Muscle of leg (tissue), 16 donors: ENCODE measurements at places on chromosomes 5 and 9. TPM values are rescaled to one million over a fixed set of nuclear protein-coding genes. Genes with fewer than 3 reads are reported as not detected.
A peak's percentile ranks its signal among the peaks of the same experiment; 100 is the strongest.

Gene RAB3C
- 0.13 TPM for total RNA-seq

Gene PRRX2
- total RNA-seq, result 8.9 TPM

Gene INSL4
- not detected for total RNA-seq

DNA sequence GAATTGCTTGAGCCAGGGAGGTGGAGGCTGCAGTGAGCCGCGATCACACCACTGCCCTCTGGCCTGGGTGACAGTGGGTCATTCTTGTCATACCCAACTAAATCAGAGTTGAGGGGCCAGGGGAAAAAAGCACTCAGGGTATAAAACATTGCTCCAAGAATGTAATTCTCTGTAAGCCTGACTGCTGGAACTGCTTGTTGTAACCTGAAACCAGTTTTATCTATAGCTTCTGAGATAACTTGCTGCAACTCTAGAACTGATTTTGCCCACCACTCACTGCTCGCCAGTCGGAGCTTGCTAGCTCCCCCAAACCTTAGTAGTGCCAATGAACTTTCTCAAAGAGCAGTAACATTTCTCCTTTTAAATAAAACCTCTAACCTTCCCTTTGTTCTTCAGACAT, 9.6 kb upstream of the MSH3 start:
- DNase-seq, result no peak
- no peaks in the 10 kb centered on the region for H3K4me1 ChIP-seq
- no peak overlapping the region for H3K4me3 ChIP-seq
- peaks cover 26% of the 10 kb centered on the region for H3K36me3 ChIP-seq
- H3K27ac ChIP-seq, result no peak overlapping the region

DNA sequence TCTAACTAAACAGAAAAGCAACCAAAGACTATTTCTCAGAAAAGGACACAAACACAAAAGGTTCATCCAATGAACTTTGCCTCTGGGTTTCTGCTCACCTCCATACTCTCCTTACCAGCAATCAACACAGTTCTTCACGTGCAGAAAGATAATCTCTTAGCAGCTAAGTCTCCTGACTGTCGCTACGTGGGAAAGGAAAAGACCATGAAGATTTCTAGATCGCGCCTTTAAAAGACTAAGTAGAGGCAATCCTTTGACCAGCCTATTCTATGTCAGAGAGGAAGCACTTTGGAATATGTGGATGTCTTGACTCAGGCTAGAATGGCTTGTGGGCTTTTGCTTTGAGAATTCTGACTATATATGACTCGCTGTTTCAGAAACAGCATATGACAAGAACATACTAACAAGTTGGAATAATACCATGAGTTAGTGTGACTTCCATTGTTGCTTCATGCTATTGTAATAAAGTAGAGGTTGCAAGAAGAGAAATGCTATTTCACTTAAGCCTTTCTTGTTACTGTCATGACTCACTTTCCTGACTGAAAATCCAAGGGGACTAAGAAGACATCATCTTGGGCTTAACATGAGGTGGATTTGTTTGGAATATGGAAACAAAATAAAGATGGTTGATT, 339.5 kb upstream of the RFX3 start:
- H3K4me1 ChIP-seq, result no peaks in the 10 kb centered on the region
- H3K27me3 ChIP-seq, result no peaks in the 10 kb centered on the region
- H3K4me3 ChIP-seq, result no peak overlapping the region
- no peak for DNase-seq
- H3K36me3 ChIP-seq, result no peaks in the 10 kb centered on the region

GRCh38 chr5:75324791-75325190, 12.2 kb upstream of the HMGCR start:
- peaks cover 3% of the 10 kb centered on the region for H3K27me3 ChIP-seq
- no peaks in the 10 kb centered on the region for H3K4me1 ChIP-seq
- no peak for DNase-seq
- H3K27ac ChIP-seq, result no peak overlapping the region
- H3K4me3 ChIP-seq, result no peak overlapping the region

DNA sequence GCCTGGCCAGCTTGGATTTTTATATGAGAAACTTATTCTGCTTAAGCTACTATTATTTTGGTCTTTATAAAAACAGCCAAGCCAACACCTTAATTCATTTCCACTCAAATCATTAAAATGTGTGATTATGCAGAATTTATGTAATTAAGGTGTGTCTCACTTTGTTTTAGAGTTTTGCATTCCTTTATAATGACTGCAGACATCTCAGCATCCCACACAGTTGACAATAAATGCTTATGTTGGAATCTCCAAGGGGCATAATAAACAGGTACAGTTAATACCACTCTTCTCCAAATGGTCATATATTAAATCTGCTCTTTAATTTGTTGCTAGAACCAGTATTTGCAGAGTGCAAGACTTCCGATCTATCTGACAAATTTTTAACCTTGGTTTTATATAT, 34.3 kb downstream of the ARL15 start:
- no peaks in the 10 kb centered on the region for H3K27me3 ChIP-seq
- H3K27ac ChIP-seq, result no peak overlapping the region
- peaks cover 3% of the 10 kb centered on the region for H3K36me3 ChIP-seq
- no peak overlapping the region for H3K4me3 ChIP-seq
- DNase-seq, result no peak
- no peaks in the 10 kb centered on the region for H3K4me1 ChIP-seq

GRCh38 chr9:105908069-105908468, 213.7 kb downstream of the TMEM38B start:
- DNase-seq, result peak; percentile 36
- H3K4me3 ChIP-seq, result no peak overlapping the region
- peaks cover 11% of the 10 kb centered on the region for H3K4me1 ChIP-seq
- no peaks in the 10 kb centered on the region for H3K36me3 ChIP-seq
- H3K27me3 ChIP-seq, result no peaks in the 10 kb centered on the region

DNA sequence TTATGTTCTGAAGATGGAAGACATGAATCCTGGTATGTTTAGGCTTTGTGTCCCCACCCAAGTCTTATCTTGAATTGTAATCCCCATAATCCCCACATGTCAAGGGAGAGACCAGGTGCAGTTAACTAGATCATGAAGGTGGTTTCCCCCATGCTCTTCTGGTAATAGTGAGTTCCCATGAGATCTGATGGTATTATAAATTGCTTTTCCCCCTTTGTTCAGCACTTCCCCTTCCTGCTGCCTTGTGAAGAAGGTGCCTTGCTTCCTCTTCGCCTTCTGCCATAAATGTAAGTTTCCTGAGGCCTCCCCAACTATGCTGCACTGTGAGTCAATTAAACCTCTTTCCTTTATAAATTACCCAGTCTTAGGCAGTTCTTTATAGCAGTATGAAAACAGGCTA, 229.0 kb downstream of the ARL15 start:
- no peaks in the 10 kb centered on the region for H3K4me1 ChIP-seq
- H3K36me3 ChIP-seq, result no peaks in the 10 kb centered on the region
- DNase-seq, result no peak

- H3K4me3 ChIP-seq, result no peak overlapping the region
- no peaks in the 10 kb centered on the region for H3K27me3 ChIP-seq
- H3K4me1 ChIP-seq, result no peaks in the 10 kb centered on the region
- no peak overlapping the region for H3K27ac ChIP-seq
Measured at GRCh38 chr5:175263776-175264175, 180.2 kb downstream of the DRD1 start.
